ENCODE measurements at places on chromosomes 7 and 10. TPM values are rescaled to one million over a fixed set of nuclear protein-coding genes. Genes with fewer than 3 reads are reported as not detected.
A peak's percentile ranks its signal among the peaks of the same experiment; 100 is the strongest.

GOLGA7B gene
- not detected for polyA plus RNA-seq

AGR2 gene
- polyA plus RNA-seq, result not detected

ACTA2 gene
- 262 TPM for polyA plus RNA-seq

GFRA1 gene
- 5.2 TPM for polyA plus RNA-seq

A1CF gene
- polyA plus RNA-seq, result not detected

DEPP1 gene
- 13.8 TPM for polyA plus RNA-seq

DNA sequence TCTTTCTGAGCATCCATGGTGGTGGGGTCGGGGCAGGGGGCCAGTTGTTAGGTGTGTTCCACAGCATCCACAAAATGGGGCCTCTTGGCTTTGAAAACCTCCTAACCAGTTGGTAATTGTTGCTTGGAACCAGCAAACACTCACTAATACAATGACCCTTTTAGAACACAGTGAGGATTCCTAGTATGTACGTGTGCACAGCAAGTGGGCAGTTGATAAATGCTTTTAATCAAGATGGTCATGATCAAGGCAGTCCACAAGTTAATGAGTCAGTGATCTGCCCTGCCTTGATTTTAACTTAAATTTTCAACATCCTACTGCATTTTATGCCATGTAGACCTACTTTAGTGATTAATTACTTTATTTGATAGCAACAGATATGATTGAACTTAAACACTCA lies 103.1 kb downstream of the ETV1 start:
- peaks cover 3% of the 10 kb centered on the region for H3K4me1 ChIP-seq
- no peaks in the 10 kb centered on the region for H3K36me3 ChIP-seq
- no peaks in the 10 kb centered on the region for H3K27me3 ChIP-seq
- H3K4me3 ChIP-seq, result no peak overlapping the region
- H3K27ac ChIP-seq, result no peak overlapping the region

DNA sequence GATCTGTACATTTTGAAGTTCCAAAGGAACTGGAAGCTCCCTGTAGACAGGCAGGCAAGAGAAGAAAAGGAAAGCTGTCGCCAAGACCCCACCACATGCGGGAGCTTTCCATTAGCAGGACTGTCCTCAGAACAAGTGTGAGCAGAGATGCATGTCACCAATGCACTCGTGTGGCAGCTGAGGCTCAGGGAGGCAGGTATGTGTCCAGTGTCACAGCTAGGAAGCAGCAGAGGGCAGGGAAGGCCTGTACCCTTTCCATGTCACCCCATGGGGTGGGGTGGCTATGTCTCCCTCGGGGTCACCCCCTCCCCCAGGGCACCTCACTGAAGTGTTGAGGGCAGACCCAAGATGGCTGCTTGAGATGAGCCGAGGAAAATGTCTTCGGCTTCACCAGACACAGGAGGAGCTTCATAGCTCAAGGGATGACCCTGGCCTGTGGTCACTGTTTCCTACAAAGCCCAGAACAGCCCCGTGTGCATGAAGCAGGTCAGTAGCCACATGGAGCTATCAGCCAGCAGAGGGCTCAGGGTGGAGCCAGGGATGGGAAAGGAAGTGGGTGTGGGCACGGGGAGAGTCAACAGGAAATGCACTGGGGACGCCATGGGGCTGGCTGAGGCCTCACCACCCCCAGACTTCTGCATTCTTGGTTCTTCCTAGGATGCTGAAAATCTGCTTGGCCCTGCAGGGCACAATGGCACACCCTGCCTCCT lies 96.6 kb downstream of the FAM53B start:
- H3K27me3 ChIP-seq, result no peaks in the 10 kb centered on the region
- peak; percentile 74 for DNase-seq
- H3K4me1 ChIP-seq, result peaks cover 17% of the 10 kb centered on the region
- H3K36me3 ChIP-seq, result no peaks in the 10 kb centered on the region

- peaks cover 34% of the 10 kb centered on the region for H3K4me1 ChIP-seq
- no peak overlapping the region for H3K4me3 ChIP-seq
- peak; percentile 76 for DNase-seq
- H3K27ac ChIP-seq, result no peak overlapping the region
- no peaks in the 10 kb centered on the region for H3K27me3 ChIP-seq
Observed at GRCh38 chr10:5949009-5949759, 28.2 kb downstream of the IL15RA start.

GRCh38 chr10:4101918-4102654 lies 317.1 kb upstream of the KLF6 start:
- no peaks in the 10 kb centered on the region for H3K36me3 ChIP-seq
- no peaks in the 10 kb centered on the region for H3K4me1 ChIP-seq
- DNase-seq, result no peak
- no peak overlapping the region for H3K4me3 ChIP-seq

- H3K36me3 ChIP-seq, result no peaks in the 10 kb centered on the region
- DNase-seq, result no peak
- no peak overlapping the region for H3K4me3 ChIP-seq
- no peak overlapping the region for H3K27ac ChIP-seq
Observed at GRCh38 chr10:45075216-45075615, 74.5 kb downstream of the ZNF22 start.

GRCh38 chr7:44972562-44972961 lies 6.3 kb downstream of the MYO1G start:
- H3K27ac ChIP-seq, result no peak overlapping the region
- no peaks in the 10 kb centered on the region for H3K36me3 ChIP-seq
- no peak overlapping the region for H3K4me3 ChIP-seq
- no peak for DNase-seq
- no peaks in the 10 kb centered on the region for H3K4me1 ChIP-seq
- no peaks in the 10 kb centered on the region for H3K27me3 ChIP-seq

- no peak overlapping the region for H3K4me3 ChIP-seq
- no peaks in the 10 kb centered on the region for H3K4me1 ChIP-seq
- no peak for DNase-seq
Observed at GRCh38 chr7:18566829-18567228, 71.3 kb downstream of the HDAC9 start.

DNA sequence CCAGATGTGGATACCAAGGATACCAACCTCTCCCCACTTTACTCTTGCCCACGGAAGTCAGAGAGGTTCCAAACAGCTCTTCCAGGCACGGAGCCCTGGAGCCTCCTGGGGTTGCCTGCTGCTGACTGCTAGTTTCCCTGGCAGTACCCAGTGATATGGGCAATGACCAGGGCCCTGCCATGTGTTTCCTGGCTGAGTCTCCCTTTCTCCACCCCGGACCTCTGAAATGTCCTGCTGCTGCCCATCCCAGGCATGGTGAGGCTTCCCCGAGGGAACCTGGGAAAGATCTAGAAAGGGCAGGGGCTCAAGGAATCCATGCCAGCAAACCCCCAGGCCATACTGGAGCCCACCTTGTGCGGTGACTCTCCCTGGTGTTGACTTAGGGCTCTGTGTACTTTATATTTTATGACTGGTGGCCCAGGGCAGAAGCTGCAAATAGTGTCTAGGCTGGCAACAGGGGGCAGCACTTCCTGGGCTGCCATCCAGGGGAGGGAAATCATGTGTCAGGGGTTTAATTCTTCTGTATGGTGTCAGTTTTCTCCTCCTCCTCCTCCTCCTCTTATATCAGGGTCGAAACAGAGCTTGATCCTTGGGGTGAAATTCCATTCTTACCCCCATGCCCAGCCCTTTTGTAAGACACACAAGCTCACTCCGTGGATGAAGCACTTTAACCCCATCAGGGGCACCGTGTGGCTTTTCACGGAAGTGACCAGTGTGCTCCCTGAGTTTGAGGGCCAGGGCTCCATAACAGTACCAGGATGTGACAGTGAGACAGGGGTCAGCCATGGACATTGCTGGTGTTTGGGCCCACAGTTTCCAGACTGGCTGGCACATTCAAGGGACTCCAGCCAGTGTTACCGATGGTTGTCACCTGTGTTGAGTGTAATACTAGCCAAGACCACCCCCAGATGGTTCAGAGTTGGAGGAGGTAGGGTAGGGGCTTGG lies 62.4 kb upstream of the GDF10 start:
- no peaks in the 10 kb centered on the region for H3K4me1 ChIP-seq
- DNase-seq, result no peak
- H3K4me3 ChIP-seq, result no peak overlapping the region
- no peaks in the 10 kb centered on the region for H3K36me3 ChIP-seq
- peaks cover 10% of the 10 kb centered on the region for H3K27me3 ChIP-seq

GRCh38 chr7:125820495-125820894 lies 890.9 kb upstream of the POT1 start:
- H3K36me3 ChIP-seq, result no peaks in the 10 kb centered on the region
- H3K4me1 ChIP-seq, result no peaks in the 10 kb centered on the region
- H3K4me3 ChIP-seq, result no peak overlapping the region

- no peak overlapping the region for H3K4me3 ChIP-seq
- H3K36me3 ChIP-seq, result no peaks in the 10 kb centered on the region
- no peaks in the 10 kb centered on the region for H3K4me1 ChIP-seq
- H3K27me3 ChIP-seq, result peaks cover 4% of the 10 kb centered on the region
Observed at GRCh38 chr10:47287365-47287802, 12.6 kb upstream of the GDF10 start.

- H3K27ac ChIP-seq, result no peak overlapping the region
- H3K4me3 ChIP-seq, result no peak overlapping the region
- no peaks in the 10 kb centered on the region for H3K27me3 ChIP-seq
- DNase-seq, result no peak
Observed at GRCh38 chr7:51066405-51066882, 250.2 kb downstream of the COBL start.

DNA sequence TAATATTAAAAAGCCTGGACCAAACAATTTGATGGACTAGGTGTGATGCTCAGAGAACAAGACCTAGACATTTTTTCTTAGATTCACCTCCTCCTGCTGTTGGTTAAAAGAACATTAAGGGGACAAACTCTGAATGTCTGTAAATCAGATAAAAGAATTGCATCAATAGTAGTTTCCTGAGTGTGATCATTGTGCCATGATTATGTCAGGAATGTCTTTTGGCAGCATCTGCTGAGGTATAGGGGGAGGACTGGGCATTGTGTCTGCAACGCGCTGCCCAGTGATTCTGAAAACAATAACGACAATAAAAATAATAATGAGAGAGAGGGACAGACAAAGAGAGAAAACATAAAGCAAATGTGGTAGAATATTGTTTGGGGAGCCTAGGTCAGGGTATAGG lies 6.9 kb downstream of the C7orf57 start:
- peak overlapping the region; percentile 41 for H3K4me3 ChIP-seq
- H3K27me3 ChIP-seq, result no peaks in the 10 kb centered on the region
- peak; percentile 52 for DNase-seq
- peak overlapping the region; percentile 72 for H3K27ac ChIP-seq

- no peaks in the 10 kb centered on the region for H3K4me1 ChIP-seq
- no peak overlapping the region for H3K27ac ChIP-seq
- no peak for DNase-seq
- H3K4me3 ChIP-seq, result no peak overlapping the region
Observed at GRCh38 chr10:48677625-48678024, 7.0 kb upstream of the WDFY4 start.
